ENCODE measurements at places on chromosomes 3 and 15.

DNA sequence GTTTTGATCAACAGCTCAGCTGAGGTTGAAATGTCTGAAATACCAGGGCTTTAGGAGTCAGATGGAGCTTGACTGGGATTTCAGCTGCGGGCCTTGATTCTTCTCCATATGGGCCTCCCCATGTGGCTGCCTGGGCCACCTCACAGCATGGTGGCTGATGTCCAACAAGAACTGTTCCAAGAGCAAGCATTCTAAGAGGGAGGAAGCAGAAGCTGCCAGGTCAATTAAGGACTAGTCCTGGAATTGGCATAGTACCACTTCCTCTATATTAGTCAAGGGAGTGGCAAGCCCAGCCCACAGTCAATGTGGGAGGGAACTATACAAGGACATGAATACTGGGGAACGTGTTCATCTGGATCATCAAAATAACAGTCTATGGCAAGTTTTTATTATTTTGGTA, 181.7 kb upstream of the ANKRD28 start:
- DNase-seq = peak; percentile 54

DNA sequence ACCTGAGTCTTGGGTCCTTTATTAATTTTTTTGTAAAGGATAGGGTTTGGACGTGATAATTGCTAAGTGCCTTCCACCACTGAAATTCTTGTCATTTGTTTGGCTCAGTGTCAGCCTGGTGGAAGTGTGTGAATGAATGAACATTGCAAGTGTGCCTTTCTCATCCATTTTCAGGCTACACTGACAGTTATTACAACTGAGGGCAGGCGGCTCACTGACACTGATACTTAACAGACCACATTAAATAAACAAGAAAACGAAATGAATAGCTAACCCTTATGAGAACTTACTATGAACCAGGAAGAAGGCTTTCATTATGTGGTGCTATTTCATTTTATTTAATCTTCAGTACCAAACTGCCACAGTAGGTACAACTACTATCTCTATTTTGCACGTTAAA, 188.8 kb upstream of the CRBN start:
- DNase-seq = no peak

- DNase-seq = peak; percentile 36
Observed at GRCh38 chr3:46947981-46948791, 28.4 kb downstream of the CCDC12 start.

GRCh38 chr3:186185194-186185787, 76.4 kb upstream of the ETV5 start:
- DNase-seq = no peak

DNA sequence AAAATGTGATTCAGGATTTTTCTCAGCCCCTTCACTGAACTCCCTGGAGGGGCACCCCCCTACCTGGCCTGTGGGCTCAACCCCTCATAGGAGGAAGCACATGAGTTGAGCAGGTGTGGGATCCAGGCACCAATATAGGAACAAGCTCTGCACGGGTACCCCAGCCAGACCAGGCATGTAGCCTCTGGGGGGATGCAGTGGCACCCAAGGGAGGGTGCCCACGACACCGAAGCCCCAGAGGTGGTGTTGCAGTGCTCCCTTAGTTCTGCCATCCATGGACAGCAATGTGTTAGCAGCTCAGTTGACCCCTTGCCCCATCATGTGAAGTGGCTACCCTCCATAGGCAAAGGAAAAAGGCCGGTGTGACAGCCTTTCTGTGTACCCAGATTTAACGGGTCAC, 30.9 kb upstream of the BCHE start:
- DNase-seq = no peak

- no peak for DNase-seq
Observed at GRCh38 chr3:13040361-13041074, 32.7 kb downstream of the IQSEC1 start.

- peak; percentile 94 for DNase-seq
Observed at GRCh38 chr15:38996111-38996631, 431.6 kb upstream of the RASGRP1 start.

- DNase-seq = no peak
Observed at GRCh38 chr3:52694528-52695189, 8.8 kb downstream of the GNL3 start.

- no peak for DNase-seq
Observed at GRCh38 chr3:1852950-1853349, 245.7 kb upstream of the CNTN4 start.

GRCh38 chr3:58518291-58518789, 18.6 kb downstream of the ACOX2 start:
- no peak for DNase-seq
